ENCODE measurements at places on chromosomes 5 and 9.

GRCh38 chr5:10761933-10762775 is 1.1 kb upstream of the DAP start:
- no peak for DNase-seq

- DNase-seq: no peak
Observed at GRCh38 chr5:79454043-79454442, 59.9 kb downstream of the HOMER1 start.

DNA sequence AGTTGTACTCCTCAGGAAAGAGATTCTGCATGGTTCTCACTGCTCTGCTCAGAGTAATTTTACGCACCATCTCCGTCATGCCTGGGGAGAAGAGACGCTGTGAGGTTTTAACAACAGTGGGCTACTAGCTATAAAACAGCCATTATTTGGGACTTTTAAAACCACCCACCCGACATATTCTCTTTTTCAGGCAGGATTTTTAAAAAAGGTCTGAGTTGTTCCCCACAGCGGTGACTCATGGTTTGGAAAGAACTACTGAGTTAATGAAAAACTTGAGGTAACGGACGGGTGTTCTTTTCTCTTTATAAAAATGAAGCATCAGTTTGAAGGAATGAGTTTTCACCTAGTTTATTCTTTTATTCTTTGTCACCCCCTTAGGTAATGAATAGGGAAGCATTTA is 61.3 kb downstream of the TTLL11 start:
- DNase-seq: no peak

DNA sequence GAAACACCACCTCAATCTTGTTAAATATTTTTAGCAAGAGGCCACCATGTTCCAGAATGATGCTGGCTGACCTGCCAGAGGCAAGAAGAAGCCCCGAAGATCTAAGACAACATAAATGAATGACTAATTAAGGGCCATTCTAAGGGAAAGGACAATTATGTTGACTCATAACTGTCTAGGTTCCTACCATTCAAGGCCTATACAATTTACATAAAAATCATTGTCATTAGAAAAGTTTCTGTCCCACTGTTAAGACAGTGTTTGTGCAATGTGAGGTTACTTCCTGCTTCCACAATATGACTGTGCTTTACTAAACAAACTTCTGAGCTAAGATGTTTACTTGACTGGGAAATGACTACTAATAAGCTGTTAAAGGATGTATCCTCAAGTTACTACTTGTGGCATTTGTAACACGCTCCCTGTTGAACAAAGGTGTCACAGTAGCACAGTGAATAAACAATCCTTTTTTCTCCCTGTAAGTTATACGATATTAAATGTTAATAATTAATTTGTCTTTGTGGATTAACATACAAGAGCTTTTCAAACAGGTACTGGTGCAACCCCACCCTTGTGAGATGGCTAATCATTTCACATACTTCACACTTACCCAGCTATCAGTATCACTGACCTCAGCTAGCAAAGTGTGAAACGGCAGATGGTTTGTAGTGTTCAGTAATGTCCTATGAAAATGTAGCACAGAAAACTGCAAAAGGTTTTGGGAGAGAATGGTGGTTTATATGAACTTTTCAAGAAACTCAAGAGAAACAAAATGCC is 195.8 kb downstream of the EFNA5 start:
- DNase-seq: no peak

- no peak for DNase-seq
Observed at GRCh38 chr5:147538236-147538635, 28.4 kb upstream of the DPYSL3 start.

DNA sequence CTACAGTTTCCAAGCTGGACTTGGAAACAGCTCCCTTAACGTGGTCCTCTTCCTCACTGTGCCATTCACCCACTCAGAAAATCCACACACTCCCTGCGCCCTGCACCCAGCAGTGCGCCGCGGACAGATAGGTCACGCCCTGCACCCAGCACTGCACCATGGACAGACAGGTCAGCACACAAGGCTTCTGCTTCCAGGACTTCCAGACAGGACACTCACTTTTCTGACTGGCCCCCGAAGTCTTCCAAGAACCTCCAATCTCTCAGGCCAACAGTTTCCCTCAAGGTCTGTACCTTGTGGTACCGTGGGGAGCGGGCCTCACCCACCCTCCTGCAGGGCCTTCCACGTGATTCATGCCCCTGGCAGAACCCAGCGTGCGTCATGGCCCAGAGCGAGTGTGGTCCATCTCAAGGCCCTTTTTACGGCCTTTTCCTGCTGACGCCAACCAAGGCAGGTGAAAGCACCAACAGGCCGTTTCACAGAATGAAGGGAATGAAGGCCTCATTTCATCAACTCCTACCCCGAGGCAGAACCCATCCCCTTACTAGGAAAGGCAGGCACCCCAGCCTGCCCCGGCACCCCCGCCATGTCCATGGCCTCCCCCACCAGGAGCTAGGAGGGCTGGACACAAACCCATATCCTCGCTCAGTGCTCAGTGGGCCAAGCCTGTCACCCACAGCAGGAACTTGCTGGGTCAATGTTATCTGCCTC is 17.3 kb downstream of the VAV2 start:
- DNase-seq: no peak

- no peak for DNase-seq
Observed at GRCh38 chr5:167143716-167144115, 1147.7 kb upstream of the WWC1 start.

DNA sequence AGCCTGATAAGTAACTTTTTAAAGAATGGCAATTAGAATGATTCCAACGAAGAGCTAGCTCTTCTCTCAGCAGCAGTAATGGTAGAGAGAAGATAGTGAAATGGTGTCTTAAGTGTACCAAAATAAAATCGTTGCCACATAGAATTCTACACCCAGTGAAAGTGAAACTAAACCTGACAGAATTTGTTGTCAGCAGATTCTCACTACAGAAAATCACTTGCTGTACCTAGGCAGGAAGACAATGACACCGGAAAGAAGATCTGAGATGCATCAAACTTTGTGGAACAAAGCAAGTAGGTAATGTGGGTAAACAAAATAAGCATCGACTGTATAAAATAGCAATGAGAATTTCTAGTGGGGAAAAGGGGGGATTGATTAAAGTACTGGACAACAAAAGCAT is 20.7 kb upstream of the EBF1 start:
- no peak for DNase-seq

- no peak for DNase-seq
Observed at GRCh38 chr5:141250576-141250975, 5.4 kb downstream of the PCDHB15 start.

- no peak for DNase-seq
Observed at GRCh38 chr5:170366276-170366675, 22.9 kb downstream of the KCNMB1 start.

DNA sequence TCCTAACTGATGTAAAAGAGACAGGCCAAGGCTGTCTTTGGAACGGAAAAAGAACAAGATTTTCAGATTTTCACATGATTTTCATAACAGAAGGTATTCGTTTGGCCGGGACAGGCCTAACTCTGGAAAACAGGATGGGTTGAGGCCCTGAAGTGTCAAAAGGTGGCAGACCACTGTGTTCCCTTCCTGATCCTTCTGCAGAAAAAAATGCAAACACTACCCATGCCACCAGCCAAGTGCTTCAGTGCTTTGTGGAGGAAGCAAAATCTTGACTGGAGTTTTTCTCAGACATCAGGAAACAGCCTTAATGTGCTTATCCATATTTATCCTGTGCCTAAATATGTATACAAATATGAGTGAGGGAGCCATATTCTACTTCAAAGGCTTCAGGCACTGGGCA is 113.5 kb upstream of the IL6ST start:
- DNase-seq: no peak

DNA sequence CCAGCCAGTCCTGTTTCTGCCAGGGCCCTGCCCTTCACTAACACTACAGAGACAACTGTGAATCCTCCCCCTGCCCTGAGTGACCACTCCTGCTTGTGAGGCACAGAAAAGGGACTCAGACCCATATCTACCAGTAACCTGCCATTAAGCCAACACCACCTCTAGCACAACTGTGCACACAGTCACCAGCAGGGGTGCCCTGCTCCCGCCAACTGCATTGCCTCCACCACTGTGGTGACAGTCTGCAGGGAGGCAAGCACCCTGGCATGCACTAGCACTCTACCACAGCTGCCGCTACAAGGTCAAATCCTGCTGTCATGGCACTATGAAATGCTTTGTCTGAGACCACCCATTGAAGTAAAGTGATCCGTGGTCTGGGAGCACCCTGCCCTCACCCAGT is 1028.5 kb upstream of the CDH9 start:
- DNase-seq: no peak

DNA sequence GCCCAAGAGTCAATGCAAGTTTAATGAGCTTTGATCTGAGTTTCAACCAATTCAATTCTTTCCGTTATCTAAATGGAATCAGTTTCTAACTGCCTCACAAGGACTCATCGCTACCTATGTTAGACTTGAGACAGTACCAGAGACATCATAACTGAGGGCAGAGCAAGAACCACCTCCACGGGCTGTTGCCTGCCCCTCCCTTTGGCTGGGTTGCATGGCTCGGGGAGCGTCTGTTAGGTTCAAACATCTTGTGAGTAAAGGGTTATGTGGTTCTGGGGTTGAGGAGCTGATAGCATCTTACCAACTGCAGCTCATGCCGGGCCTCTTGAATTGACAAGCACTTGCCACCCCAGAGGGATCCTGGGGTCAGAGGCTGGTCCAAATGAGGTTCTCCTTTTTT is 457.9 kb downstream of the ENC1 start:
- no peak for DNase-seq

DNA sequence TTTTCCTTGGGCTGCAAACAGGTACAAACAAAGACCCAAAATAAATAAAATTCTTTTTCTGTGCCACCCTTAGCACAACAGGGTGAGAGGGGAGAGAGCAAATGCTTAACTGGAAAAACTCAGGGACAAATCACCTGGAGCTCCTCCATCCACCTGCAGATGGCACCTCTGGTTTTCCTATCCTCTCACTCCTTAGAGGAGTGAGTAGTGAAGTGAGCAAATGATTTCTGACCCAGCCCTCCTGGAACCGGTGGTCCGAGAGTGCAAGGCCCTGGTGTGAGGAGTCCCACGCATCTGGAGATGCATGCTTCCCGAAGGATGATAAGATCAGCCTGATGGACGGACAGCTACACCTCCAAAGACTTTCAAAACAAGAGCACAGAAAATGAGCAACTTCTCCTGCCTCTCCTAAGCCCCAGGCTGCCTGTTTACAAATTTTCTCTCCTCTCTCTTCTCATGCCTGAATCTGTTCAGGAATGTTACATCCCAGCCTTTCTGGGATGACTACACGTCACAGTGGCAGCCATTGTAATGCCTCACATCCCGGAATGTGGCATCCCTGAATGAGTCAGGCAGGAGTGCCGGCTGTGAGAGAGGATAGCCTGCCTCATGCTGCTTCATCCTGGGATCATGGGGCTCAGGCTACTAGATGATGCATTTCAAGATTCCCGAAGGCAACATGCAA is 86.4 kb downstream of the ADRB2 start:
- DNase-seq: peak; percentile 90

GRCh38 chr9:115209601-115210306 is 91.8 kb upstream of the TNC start:
- no peak for DNase-seq

DNA sequence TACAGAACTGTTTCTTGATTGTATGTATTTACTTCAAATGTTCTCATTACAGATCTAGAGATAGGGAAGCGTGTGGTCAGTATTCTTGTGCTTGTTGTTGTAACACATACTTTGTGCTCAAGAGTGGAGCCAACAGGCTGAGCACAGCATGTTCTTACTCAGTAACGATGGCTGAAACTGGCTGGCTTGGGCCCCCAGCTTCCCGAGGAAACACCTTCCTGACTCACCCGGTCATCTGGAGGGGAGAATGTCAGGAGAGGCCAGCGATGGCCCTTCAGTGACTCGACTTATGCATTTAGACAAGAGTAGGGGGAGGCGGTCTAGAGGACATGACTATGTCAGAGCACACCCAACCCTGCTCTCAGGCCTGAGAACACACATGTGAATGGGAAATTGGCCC is 25.6 kb downstream of the ZNF474 start:
- DNase-seq: peak; percentile 45

DNA sequence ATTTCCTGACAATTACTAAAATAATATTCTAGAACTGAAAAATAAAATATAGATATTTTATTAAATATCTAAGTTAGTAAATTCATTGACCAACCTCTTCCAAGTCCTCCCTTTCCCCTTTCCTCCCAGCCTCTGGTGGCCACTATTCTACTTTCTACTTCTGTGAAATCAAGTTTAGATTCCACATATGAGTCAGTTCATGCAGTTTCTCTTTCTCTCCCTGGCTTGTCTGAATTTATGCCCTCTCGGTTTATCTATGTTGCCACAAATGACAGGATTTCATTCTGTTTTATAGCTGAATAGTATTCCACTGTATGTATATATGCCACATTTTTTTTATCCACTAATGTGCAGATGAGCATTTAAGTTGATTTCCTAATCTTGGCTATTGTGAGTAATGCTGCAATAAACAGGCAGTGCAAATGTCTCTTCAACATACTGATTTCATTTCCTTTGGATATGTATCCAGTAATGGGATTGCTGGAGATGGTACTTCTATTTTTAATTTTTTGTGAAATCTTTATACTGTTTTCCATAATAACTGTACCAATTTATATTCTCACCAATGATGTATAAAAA is 52.3 kb downstream of the WDR36 start:
- no peak for DNase-seq

GRCh38 chr5:31455172-31455571 is 76.7 kb downstream of the DROSHA start:
- no peak for DNase-seq

DNA sequence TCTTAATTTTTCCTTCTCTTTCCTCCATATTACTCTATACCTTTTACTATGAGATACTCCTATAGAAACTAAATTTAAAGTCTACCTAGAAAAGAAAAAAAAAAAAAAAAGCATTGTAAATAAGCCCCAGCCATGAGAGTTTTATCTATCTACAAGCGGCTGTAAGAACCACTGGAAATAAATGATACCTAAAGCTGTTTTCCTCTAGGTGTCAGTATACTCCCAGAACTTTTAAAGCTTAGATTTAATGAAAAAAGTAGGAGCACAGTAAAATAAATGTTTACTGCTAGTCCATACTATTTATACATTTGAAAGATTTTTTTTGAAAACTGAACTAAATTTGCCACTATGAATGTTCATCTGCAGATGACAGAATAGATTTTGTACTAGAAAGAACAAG is 26.2 kb downstream of the TYRP1 start:
- no peak for DNase-seq
